ENCODE measurements at places on chromosomes 6 and 20.

- no peak for DNase-seq
These were observed 25.5 kb upstream of the MANEA start for GRCh38 chr6:95551678-95552324.

- DNase-seq = no peak
These were observed 56.1 kb downstream of the SGK1 start for GRCh38 chr6:134261766-134262165.

DNA sequence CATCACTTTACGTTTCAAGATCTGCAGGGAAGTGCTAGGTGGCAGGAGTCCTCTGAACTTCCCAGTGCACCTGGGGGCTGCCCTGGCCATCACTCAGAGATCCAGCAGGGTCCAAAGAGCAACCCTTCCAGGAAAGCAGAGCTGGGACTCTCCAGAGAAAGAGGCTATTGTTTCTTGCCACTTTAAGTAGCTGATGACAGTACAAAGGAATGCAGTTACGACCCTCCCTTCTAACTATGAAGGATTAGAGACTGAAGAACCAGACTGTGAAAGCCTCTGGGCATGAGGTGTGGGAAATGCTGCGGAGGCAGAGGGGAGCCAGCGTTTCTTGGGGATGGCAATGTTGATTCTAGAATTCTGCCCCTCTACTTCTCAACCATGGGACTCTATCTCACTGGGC lies 189.1 kb upstream of the SUPT3H start:
- no peak for DNase-seq

DNA sequence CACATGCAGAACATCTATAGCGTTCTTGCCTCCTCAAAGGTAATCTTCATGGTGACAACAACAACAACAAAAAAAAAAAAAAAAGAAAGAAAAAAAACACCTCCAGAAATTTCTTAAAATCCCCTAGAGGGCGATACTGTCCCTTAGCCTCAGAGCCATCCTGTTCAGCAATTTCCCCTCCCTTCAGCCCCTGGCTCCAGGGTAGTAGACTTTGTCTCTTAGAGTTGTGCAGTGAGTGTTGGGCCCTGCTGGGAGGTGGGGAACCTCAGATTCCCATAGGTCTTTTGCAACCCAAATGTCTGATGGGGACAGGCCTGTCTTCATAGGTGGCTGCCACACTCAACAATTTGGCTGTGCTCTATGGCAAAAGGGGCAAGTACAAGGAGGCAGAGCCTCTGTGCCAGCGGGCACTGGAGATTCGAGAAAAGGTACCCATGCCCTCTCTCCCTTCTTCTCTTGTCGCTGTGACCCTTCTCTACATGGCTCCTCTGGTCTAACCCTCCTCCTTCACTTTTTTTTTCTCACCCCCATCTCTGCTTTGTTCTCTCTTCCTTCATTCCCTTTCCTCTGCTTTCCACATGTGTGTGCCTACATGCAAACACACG lies 6.0 kb upstream of the PTK7 start:
- DNase-seq = no peak

GRCh38 chr6:8113131-8113654 lies 10.8 kb upstream of the EEF1E1 start:
- no peak for DNase-seq

GRCh38 chr6:87756858-87757257 lies 54.8 kb upstream of the AKIRIN2 start:
- DNase-seq = no peak

DNA sequence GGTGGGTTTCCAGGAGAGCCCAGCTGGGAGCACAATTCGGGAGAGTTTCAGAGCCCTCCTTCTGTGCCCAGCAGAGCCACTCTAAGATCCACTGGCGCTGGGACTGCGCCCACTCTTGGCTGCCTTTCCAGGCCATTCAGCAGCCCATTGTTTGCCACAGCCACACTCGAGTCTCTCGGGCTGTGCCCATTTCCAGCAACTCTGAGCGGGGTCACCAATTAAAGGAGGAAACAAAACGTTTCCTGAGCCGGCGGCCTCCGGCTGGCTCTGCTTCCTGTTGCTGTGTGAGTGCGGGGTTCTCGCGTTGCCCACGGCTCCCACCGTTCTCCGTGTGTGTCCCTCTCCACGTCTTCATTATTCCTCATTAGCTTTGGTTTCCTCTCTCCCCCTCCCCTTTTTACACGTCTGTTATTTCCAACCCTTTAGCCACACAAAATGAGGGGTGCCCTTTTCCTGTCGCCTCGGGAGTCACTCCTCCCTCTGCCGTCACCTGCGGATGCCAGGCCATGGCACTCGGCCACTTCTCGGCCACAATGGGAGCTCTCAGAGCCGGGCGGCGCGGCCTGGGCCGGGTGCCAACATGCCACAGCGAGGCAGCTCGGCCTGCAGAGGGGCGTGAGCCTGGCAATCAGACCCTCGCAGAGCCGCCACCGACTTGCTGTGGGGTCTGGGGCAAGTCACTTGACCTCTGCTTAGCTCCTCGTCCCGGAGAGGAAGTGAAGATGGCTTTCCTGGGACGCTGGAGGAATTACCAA lies 94.3 kb upstream of the NKX2-2 start:
- DNase-seq = no peak

DNA sequence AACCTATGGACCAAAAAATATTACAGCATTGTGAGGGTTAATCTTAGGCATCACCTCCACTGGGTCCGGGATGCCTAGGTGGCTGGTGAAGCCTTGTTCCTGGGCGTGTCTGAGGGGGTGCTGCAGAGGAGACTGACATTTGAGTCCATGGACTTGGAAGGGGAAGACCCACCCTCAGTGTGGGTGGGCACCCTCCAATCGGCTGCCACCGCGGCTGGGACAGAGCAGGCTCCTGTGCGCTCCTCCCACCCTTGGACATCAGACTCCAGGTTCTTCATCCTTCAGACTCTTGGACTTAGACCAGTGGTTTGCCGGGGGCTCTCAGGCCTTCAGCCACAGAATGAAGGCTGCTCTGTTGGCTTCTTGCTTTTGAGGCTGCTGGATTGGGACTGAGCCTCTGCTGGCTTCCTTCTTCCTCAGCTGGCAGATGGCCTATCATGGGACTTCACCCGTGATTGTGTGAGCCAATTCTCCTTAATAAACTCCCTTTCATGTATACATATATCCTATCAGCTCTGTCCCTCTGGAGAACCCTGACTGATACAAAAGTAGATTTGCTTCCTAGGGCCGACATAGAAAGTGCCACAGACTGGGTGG lies 113.1 kb downstream of the TTLL2 start:
- DNase-seq = no peak

GRCh38 chr20:1306316-1307135 lies 22.4 kb downstream of the SDCBP2 start:
- no peak for DNase-seq

GRCh38 chr6:3876866-3877265 lies 27.7 kb downstream of the FAM50B start:
- DNase-seq = no peak

DNA sequence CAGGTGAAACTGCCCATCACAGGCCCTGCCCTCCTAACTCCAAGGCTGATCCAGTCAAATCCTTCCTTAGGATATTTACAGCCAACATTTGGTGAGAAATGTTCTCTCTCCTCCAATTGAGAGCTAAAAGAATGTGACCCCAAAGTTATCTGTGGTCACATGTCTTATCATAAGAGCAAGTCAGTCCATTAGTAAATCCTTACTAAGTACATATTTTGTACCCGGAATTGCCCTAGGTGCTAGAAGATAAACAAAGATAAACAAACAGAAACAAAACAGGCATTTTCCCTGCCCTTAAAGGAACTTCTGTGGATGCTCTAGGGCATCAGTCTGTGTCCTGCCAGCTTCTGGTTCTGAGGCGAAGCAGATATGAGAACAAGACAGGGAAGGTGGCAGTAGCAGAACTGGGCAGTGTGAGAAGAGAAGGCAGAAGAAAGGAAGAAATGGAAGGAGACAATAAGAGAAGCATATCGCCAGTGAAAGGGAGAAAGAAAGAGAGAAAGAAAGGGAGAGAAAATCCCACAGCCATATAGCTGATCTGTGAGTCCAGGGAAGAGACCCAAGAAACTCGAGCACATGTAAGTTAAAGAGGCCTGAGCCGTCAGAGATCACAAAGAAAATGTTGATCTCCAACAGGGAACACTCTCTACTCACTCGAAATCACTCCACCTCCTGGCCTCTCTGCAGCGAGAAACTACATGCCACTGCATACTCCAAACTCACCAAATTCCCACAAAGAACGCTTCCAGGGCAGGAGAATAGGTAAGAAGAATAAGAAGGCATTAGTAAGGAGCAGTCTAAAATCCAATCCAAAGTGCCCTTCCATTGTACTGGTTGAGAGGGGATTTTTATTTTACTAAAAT lies 41.7 kb downstream of the CDK5RAP1 start:
- no peak for DNase-seq
